ENCODE measurements at places on chromosomes 16 and 17. TPM values are rescaled to one million over a fixed set of nuclear protein-coding genes. Genes with fewer than 3 reads are reported as not detected.

The GTF3C1 gene
- polyA plus RNA-seq, result 112 TPM

The CLEC19A gene
- 0.50 TPM for polyA plus RNA-seq

The ZNF469 gene
- 1.6 TPM for polyA plus RNA-seq

The SHCBP1 gene
- polyA plus RNA-seq, result 22.9 TPM

The FBXL19 gene
- polyA plus RNA-seq, result 18.1 TPM

The SPDYE4 gene
- polyA plus RNA-seq, result 0.41 TPM

The FAM20A gene
- polyA plus RNA-seq, result 5.3 TPM

The SLFN12 gene
- polyA plus RNA-seq, result 30.3 TPM

The GAS2L2 gene
- 0.17 TPM for polyA plus RNA-seq

The SPECC1 gene
- 5.4 TPM for polyA plus RNA-seq

DNA sequence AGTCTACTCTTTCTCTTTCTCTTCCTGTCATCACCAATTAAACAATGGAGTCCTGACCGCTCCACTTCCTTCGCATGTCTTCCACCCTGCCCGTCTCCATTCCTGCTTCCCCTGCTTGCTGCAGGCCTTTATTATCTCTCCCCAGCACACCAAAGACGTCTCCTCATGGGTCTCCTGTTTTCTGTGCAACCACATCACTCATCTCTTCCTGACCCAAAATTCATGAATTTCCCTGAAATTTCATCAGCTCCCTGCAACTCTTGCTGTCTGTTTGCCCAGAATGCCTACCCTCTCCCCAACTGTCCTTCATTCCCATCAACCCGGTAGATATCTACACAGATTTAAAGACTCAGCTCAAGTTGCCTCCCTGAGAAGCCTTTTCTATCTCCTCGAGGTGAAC, 76.7 kb upstream of the ALOX12 start:
- no peak for DNase-seq

DNA sequence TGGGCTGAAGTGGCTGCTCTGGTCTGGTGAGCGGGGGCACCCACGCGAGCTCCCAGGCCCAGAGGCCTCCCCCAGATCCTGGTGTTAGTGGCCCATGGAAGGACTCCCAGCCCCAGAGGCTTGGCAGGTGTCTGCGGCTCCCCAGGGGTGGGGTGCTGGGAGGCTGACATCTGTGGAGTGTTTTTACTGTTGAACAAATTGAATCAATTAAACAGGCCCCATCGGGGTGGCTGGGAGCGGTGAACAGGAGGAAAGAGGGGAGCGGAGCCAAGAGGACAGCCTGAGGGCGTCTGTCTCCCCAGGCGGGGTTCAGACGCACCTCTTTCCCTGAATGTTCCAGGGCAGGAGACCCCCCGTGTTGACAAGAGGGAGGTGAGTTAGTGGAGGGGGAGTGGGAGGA, 29.9 kb downstream of the ACTG1 start:
- DNase-seq, result no peak

DNA sequence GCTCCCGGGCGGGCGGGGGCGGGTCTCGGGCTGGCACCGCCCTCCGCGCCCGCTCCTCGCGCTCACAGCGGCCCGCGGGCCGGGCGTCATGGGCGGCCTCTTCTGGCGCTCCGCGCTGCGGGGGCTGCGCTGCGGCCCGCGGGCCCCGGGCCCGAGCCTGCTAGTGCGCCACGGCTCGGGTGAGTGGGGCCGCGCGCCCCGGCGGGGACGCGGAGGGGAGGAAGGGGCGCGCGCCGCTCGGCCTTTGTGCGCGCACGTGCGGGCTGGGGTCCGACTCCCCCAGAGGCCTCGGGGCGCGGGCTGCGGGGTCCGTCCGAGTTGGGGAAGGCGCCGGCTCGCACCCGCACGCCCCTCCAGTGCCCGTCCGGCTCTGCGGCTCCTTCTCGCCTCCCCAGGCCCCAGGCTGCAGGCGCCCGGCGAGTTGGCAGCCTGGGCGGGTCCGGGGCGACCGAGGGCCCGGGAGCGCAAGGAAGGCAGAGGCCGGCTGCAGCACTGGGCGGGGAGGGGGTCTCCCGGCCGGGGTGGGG, at the start of gene NME4:
NME4 (plus strand) TSS at position 65 of the 527 bp plus-strand sequence; CDS start at position 89, 24 bp downstream.
- no peak for DNase-seq

DNA sequence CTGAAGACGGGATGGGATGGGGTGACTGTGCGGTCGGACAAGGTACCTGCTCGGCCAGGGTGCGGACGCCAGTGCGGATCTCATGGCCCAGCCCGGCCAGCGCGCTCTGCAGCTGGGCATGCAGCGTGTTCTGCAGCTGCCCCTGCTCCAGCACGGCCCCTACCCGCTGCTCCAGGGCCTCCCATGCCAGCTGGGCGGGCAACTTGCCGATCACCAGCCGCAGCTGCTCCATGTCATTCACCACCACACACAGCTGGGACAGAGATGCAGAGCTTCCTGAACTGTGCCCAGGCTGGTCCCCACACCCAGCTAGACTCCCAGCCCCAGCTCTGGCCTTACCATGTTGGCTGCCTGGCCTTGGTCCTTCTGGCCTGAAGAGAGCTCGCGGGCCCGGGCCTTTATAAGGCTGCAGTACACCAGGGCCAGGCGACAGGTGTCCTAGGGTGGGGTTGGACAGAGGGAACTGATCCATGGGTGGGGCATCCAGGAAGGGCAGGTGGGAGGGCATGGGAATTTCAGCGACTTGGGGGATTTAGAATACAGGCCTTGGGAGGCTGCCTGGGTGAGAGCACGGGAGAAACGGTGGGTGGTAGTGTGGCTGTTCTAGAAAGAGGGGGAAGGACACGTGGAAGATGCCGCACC, 9.8 kb downstream of the UNC13D start:
- DNase-seq, result no peak

DNA sequence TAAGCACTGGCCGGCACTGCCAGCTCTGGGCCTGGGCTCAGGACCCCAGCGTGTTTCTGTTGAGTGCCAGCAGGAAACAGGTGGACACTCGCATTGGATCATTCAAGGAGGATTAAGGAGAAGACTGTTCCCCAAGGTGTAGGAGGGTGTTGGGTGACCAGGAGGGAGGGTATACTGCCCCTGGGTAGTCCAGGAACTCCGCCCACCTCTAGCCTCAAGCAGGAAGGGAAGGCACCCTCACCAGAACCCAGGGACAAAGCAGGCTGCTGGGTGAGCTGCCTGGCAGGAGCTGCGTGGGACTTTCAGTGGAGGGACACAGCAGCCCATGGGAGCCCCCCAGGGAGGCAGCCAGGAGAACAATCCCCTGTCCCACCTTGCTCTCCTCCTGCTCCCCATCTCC, 7.7 kb upstream of the RAB37 start:
- DNase-seq, result no peak

DNA sequence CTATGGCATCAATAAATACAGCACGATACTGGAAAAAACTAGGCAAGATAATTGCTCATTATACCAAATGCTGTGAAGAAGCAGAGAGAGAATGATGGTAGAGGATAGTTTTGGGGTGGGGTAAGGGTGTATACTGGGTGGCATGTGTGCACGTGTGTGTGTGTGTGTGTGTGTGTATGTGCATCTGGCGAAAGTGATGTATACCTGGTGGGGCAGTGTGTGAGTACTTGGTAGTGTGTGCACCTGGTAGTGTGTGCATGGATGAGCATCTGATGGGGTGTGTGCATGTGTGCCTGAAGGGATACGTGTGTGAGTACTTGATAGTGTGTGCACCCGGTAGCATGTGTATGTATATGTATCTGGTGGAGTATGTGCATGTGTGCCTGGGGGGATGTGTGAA, 347.3 kb downstream of the CPPED1 start:
- DNase-seq, result no peak

- no peak for DNase-seq
Measured at GRCh38 chr16:29821643-29822115, 1.4 kb downstream of the MVP start.

DNA sequence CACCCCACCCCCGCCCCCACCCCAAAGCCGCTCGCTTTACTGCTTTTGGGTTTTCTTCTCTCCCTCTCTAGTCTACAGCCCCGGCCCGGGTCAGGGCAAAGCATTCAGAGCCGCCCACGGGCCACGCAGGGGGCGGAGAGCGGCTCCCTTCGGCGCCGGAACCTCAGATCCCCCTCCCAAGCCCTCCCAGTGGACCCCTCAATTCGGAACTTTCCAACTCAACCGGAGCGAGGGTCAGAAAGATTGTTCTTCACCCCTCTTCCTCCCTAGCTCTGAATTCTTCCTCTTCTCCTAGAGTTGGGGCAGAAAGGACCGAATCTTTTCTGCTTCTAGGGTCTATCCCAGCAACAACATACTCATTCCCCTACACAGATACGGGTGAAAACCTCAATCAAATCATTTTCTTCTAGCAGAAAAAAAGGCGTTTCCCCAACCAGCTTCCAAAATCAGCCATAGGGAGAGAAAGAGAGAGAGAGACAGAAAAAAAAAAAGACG, 1.0 kb downstream of the HOXB2 start:
- no peak for DNase-seq

- DNase-seq, result peak; percentile 79
Measured at GRCh38 chr17:57440522-57441269, 184.4 kb downstream of the MSI2 start.

GRCh38 chr16:69176033-69176800, 10.7 kb upstream of the SNTB2 start:
- DNase-seq, result no peak

- peak; percentile 93 for DNase-seq
Measured at GRCh38 chr17:41966463-41967140, at the start of gene CNP. Gene CNP, plus strand, starts transcription at chr17:41966795. Its CDS starts 90 bp downstream, at chr17:41966885.

- no peak for DNase-seq
Measured at GRCh38 chr17:291587-291986, 61.0 kb downstream of the RPH3AL start.

DNA sequence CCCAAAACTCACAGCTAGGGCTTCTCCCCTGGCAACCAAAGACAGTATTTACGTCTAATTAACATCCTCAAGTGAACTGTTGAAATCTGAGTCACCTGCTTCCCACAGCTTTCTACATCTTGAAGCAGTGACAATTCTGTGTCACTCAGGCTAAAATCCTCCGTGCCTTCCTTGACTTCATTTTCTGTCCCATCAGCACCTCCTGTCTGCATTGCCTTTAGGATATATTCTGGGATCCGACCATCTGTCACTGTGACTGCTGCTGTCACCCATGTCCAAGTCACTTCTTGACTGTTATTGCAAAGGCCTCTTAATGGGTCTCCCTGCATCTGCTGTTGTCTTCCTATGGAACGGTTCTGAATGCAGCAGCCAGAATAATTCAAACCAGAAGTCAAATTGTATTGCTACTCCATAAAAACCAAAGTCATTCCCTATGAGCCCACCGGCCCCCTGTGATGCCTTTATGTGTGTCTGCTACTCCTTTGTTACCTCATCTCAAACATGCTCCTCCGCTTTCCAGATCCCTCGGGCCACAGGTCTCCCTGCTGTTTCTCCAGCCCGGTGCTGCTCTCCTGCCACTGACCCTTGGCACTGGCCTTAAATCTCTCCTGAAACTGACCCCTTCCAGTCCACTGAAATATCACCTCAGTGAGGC, 56.9 kb downstream of the WWP2 start:
- no peak for DNase-seq

DNA sequence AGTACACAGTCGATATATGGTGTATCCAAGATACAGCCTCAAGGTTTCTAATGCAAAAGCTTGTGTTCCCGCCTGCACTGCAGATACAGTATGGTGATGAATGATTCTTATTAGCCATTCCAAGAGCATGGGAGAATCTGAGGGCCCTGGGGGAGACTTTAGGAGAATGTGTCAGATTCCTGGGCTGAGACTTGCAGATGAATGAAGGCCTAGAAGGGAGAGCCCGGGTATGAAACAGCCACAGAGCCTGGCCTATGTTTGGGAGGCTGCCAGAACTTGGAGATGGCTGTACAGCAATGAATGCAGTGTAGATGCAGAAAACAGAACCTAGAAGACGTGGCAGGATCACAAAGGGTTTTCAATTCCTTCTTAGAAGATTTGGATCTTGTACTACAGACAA, 510.7 kb downstream of the HAPSTR1 start:
- no peak for DNase-seq

DNA sequence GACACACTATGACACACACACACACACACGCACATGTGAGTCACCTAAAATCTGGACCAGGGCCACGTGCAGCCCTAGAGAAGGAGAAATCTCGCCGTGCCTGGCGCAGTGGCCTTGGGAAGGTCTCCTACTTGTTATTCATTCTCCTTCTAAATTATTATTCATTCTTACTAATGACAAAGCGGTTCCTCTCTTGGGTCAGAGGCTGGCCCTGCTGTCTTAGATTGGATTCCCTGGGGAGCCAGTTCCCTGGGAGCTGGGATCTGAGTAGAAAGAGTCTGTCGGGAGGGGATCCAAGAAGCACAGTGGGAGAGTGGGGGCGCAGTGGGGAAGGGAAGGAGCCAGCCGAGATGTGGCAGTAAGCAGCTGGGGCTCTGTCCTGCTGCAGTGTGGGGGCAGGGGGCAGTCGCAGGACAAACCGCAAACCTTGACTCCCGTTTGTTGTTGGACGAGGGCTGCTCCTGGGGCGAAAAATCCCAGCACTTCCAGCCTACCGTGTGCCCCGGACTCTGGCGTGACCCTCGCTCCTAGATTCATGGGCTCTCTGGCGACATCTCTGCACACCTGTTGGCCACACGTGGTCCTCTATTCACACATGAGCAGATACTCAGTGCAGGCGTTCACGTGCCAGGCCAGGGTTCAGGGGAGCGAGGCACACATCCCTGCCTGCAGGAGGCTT, 18.7 kb upstream of the JPH3 start:
- no peak for DNase-seq

DNA sequence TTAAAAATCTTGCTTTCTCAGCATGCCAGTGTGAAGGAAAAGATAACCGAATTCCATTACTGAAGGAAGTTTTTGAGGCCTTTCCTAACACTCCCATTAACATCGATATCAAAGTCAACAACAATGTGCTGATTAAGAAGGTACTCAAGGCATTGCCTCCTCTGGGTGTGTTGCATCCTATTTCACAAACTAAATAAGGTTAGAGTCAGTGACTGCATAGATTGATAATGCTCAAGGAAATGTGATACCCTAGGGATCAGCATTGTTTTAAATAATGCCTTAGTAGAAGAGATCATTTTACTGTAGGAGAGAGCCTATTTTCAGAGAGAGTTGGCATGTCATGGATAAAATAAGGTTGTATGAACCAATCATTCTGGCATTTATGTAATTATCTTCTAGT, 36.8 kb downstream of the GDPD1 start:
- no peak for DNase-seq

DNA sequence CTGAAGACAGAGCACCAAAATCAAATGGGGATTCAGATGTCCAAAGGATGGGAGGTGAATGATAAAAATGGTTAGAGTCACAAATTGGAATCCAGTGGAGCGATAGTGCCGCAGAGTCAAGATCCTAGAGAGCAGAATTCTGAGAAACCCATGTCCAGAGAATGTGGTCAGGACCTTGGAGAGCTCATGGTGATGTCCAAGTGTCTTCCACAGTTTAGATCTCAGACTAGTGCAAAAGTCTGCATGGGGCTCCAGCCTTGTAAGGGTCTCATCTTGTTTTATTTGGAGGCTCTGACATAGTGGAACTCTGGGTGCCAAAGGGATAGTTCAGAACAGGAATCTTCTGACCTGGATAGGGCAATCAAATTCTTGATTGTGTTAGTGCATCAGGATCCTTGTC, 245.9 kb upstream of the HSBP1 start:
- no peak for DNase-seq

- no peak for DNase-seq
Measured at GRCh38 chr17:29039764-29040598, 3.0 kb upstream of the PIPOX start.
